H4 (cell line): ENCODE measurements at places on chromosomes 6 and 20. TPM values are rescaled to one million over a fixed set of nuclear protein-coding genes. Genes with fewer than 3 reads are reported as not detected.

GRCh38 chr6:2462831-2463230 is 217.4 kb upstream of the GMDS start:
- DNase-seq: no peak

GRCh38 chr20:25279403-25279802 is 31.5 kb downstream of the PYGB start:
- DNase-seq: no peak

Gene COL11A2
- 0.10 and 0.39 TPM in 2 replicates for total RNA-seq

GRCh38 chr6:169986171-169986847 is 234.9 kb downstream of the ERMARD start:
- DNase-seq: no peak

Gene CST4
- not detected in 2 replicates for total RNA-seq

Gene TBP
- total RNA-seq: 11.4 and 13.1 TPM in 2 replicates

DNA sequence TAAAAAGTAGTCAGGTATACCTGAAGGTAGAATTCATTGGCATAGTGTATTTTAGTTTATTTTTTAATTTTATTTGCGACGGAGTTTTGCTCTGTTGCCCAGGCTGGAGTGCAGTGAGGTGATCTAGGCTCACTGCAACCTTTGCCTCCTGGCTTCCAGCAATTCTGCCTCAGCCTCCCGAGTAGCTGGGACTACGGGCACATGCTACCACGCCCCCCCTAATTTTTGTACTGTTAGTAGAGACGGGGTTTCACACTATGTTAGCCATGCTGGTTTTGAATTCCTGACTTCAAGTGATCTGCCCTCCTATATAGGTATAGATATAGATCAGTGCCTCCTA is 102.8 kb upstream of the PRSS16 start:
- no peak for DNase-seq

DNA sequence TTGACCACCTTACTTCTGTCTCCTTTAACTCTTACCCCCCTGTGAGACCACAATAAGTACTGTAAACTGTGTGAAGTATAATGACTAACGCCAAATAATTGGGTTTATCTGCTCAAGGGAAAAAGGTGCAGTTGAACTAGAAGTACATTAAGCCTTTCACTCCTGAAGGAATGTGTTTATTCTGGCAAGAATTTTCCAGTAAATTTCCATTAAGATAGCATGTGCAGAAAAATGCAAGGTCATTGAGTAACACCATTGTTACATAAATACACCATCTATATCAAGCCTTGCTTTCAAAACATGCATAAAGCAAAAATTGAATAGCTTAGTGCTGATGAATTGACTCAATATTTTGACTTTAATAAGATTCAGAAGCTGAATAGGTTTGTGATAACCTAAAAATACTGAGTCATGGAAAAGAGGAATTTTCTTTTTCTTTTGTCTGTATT is 65.4 kb downstream of the ARHGAP18 start:
- peak; percentile 56 for DNase-seq

- no peak for DNase-seq
Measured at GRCh38 chr6:130482645-130483390, 117.0 kb downstream of the TMEM200A start.

Gene SYCP2
- total RNA-seq: 0.23 and 2.1 TPM in 2 replicates

GRCh38 chr20:38610521-38610920 is 8.9 kb downstream of the ARHGAP40 start:
- DNase-seq: no peak

- DNase-seq: no peak
Measured at GRCh38 chr6:26400626-26401025, 1.4 kb upstream of the BTN3A1 start.

Gene IL17A
- total RNA-seq: not detected in 2 replicates

- no peak for DNase-seq
Measured at GRCh38 chr20:47876311-47877088, 91.2 kb upstream of the SULF2 start.

GRCh38 chr6:149230712-149231460 is 86.6 kb upstream of the TAB2 start:
- no peak for DNase-seq

GRCh38 chr20:4763723-4764510 is 42.2 kb downstream of the PRND start:
- no peak for DNase-seq

DNA sequence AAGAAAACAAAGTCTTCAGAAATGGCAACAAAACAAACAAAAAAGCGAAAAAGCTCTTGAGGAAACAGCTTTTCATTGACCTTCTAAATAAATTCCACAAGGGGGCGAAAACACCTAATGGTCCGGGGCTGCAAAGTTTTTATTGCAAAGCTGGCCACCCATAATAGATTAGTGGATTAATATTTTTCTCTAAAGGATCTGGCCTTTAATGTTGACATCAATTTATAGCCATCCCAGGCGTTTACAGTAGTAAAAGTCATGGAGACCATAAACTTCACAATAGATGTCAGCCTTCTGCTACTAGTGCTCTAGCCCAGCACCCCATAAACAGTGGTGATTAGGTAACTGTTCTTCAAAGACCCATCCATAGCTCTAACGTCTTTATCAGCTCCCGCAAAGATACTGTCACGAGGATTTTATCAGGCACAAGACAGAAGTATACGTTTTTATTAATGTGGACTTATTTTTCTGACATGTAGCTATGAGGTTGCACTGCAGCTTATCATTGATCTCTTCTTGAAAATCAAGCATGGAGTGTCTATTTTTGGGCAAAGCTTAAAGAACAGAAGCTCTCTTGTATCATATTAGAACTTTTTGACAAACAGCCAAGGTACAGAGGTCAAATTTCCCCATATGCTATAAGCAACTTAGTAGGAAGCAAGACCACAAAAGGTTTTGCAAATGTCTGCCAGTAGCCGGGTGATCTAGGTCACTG is 4.7 kb downstream of the CITED2 start:
- DNase-seq: peak; percentile 24

Gene CYP39A1
- 6.6 and 23.3 TPM in 2 replicates for total RNA-seq

Gene RING1
- total RNA-seq: 26.9 and 29.3 TPM in 2 replicates

Gene DDO
- 1.4 and 3.6 TPM in 2 replicates for total RNA-seq

DNA sequence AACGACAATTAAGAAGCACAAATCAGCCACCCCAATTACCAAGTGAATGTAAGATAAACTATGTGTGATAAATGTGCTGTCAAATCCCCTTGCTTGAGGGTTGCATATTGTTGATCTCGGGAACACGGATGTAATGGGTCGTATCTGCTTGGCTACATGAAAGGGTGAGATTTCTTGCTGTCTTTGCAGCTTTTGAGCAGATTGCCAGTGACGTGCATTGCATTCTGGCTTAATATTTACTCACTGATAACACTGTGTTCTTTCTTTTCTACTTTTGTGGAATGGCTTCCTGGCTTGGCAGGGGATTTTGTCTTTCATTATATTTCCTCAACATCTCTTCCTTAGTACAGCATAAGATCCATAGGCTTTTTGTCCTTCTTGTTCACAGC is 10.5 kb upstream of the FAM210B start:
- DNase-seq: no peak

DNA sequence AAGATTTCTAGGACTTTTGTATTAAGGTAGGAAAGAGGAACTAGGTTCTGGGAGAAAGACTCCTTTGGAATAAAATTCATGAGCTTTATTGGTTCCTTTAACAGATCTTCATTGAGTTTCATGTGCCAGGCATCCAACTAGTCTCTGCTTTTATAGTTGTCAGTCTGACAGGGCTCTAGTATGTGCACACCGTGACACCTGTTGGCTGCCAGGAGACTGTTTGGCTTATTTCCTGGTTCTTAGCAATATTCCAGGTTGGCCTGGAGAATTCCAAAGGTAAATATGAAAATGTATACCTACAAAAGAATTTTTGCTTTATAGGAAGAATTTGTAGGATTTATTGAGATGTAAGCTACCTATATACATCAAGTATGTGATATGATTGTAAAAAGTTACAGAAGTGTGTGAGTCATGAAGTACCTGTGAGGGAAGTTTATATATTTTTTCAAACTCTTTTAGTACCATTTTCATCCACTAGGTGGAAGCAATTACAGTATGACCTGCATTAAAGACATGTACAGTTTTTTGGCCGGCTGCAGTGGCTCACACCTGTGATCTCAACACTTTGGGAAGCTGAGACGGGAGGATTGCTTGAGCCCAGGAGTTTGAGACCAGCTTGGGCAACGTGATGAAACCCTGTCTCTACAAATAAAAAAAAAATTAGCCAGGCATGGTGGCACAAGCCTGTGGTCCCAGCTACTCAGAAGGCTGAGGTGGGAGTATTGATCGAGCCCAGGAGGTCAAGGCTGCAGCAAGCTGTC is 35.2 kb downstream of the NDUFAF5 start:
- DNase-seq: peak; percentile 64

Gene SLC2A10
- total RNA-seq: 3.2 and 3.9 TPM in 2 replicates

Gene PRL
- not detected in 2 replicates for total RNA-seq

DNA sequence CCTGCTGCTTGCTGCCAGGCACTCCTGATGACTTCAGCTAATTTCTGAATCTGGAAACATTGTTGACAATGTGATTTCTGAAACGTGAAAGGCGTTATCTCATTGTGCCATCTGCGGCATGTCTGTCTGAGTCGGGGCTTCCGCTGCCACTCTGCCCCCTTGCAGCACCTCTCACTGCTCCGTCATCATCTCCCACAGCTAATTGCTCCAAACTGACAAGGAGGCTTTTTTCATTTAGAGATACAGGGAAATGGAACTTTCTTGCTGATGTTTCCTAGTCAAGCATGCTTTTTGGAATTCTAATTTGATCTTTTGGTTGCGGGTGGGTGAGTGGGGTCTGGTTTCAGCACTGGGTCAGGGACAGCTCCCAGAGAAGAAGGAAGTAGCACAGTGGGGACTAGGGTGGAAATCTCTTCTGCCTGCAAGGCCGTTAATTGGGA is 233.5 kb downstream of the DHX35 start:
- DNase-seq: no peak

- DNase-seq: no peak
Measured at GRCh38 chr6:116763048-116763447, 2.5 kb downstream of the FAM162B start.

GRCh38 chr20:63642527-63643247 is 10.5 kb downstream of the STMN3 start:
- no peak for DNase-seq

DNA sequence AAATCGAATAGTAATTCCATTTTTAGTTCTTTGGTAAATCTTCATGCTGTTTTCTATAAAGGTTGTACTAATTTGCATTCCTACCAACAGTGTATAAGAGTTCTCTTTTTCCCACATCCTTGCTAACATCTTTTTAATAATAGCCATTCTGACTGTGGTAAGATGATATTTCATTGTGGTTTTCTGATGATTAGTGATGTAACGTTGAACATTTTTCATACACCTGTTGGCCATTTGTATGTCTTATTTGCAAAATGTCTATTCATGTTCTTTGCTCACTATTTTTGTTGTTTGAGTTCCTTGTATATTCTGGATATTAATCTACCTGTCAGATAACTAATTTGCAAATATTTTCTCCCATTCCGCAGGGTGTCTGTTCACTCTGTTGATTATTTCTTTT is 64.5 kb downstream of the LIN28B start:
- no peak for DNase-seq

Gene TRIM40
- total RNA-seq: not detected in 2 replicates

Gene OR12D3
- not detected in 2 replicates for total RNA-seq

Gene TRIM15
- total RNA-seq: 0.04 TPM in 1 of 2 replicates, not detected in the other

- no peak for DNase-seq
Measured at GRCh38 chr20:62366370-62367135, 559 bp downstream of the LAMA5 start.

Gene LY6G5C
- 0.97 TPM in 1 of 2 replicates, not detected in the other for total RNA-seq

GRCh38 chr6:157059781-157060180 is 263.5 kb downstream of the TMEM242 start:
- DNase-seq: no peak
